NCI-H526 treated with DMSO at 0.1 percent for 48 hours (cell line): ENCODE measurements at places on chromosomes 1 and 21.

GRCh38 chr1:101769520-101769919 lies 227.2 kb downstream of the OLFM3 start:
- DNase-seq: no peak

DNA sequence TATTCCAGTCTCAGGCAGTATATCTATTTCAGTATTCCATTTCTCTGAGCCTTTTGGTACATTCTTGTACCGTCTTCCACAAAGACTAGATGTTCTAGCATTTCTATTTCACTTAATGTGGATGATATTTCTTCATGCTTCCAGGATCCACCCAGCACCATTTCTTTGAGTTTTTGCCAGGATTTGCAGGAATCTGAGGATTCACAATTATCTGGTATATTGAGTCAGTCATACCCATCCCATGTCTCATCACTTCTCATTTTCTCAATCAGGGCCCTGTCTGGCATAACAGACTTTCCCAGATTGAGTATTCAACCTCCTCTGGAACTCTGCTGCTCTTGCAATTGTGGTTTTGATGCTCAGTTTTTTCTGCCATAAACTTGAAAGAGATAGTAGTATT lies 20.9 kb upstream of the COL11A1 start:
- no peak for DNase-seq

GRCh38 chr1:111280267-111280666 lies 10.4 kb upstream of the CHIA start:
- DNase-seq: no peak

DNA sequence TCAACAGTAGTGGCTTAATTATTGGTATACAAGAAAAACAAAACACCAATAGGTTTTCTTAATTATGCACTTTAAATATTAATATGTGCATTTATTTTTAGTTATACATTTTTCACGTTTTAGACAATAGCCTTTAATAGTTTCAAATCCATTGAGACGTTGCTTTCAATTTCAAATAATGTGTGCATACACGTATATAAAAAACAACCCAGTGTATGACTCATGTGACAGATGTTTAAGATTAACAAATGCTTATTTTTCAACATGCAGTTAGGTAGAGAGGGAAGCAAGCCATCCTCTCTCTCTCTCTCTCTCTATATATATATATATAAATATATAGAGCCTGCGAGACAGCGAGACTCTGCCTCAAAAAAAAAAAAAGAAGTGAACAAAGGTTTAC lies 24.3 kb downstream of the EYA3 start:
- DNase-seq: no peak

- no peak for DNase-seq
These were observed 407.1 kb downstream of the LMO4 start for GRCh38 chr1:87735750-87736149.

DNA sequence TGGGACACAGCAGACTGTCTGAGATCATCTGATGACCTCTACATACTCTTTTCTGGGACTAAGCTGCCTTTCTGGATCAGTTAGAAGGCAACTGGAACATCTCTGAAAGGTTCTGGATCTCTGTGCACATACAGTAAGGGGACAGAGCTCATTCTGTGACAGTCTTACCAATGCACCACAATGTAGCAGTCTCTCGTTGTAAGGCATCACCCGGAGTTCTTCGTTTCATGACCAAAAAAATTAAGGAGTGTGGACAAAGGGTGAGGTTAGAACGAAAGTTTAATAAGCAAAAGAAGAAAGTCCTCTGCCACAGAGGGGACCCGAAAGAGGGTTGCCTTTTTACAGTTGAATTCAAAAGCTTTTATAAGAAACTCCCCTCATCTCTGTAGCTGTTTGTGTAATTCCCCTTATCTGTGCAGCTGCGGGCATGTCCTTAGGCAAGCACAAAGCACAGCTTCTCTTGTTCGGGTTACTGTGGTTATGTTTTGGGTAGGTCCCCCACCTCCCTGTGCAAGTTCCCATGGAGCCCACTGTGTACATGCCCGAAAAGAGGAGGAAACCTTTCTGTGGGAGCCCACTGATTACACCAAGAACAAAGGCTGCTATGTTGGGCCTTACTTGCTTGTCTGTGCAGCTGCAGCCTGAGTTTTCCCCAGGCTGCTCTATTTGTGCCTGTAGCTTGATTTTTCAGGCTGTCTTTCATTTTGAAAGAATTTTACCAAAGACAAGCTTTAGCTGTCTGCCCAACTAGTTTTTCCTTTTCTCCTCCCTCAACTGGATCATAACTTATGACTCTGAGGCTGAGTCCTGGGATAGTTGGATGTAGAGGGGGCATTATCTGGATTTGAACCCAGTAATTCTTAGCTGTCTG lies 53.1 kb upstream of the CACNA1E start:
- no peak for DNase-seq

- DNase-seq: peak; percentile 85
These were observed 1.6 kb downstream of the ERVH48-1 start for GRCh38 chr21:42923553-42924432.

- DNase-seq: no peak
These were observed 57.2 kb downstream of the CAPN9 start for GRCh38 chr1:230804396-230804795.

GRCh38 chr1:110051262-110051648 lies 16.8 kb downstream of the STRIP1 start:
- DNase-seq: no peak

DNA sequence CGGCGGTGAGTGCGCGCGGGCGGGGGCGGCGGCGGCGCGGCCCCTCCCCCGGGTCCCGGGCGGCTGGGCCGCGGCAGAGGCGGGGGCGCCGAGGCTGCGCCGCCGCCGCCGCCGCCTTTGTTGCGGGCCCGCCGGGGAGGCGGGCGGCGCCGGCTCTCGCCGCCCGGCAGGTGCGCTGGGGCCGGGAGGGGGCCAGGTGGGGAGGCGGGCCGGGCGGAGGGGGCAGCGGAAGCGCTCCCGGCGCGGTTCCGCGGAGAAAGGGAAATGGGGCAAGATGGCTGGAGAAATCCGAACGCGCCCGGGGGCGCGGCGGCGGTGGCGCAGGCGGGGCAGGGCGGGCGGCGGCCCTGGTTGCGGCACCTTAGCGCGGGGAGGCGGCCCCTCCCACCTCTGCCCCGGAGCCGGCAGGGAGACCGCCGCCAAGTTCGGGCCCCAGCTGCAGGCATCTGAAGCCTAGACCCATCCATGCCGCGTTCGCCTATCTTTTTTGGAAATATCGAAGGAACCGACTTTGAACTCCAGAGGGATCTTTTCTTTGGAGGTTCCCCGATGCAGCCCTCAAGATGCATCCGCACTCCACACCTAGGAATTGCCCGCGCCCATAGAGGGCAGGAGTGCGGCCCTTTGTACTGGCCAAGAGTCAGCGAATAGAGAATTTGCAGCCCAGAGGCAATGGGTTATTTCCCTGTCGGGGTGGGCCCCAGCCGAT lies 479 bp downstream of the POGK start:
- DNase-seq: peak; percentile 80

DNA sequence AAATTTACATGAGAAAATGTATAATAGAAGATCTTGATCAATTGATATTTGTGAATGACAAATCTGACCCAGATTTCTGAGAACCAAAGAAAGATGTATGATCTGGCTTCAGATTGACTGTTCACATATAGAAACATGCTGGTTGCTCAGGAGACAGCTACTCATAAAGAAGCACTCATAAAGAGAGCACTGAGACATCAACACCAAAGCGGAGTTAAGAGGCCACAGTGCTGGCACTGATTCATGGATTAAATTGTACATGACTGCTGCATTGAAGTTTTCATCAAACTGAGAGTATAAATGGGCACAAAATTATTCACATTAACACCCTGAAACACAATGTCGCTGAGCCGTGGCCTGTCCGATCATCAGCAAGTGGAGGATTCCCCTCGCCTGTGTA lies 46.2 kb downstream of the SH3GLB1 start:
- DNase-seq: no peak

DNA sequence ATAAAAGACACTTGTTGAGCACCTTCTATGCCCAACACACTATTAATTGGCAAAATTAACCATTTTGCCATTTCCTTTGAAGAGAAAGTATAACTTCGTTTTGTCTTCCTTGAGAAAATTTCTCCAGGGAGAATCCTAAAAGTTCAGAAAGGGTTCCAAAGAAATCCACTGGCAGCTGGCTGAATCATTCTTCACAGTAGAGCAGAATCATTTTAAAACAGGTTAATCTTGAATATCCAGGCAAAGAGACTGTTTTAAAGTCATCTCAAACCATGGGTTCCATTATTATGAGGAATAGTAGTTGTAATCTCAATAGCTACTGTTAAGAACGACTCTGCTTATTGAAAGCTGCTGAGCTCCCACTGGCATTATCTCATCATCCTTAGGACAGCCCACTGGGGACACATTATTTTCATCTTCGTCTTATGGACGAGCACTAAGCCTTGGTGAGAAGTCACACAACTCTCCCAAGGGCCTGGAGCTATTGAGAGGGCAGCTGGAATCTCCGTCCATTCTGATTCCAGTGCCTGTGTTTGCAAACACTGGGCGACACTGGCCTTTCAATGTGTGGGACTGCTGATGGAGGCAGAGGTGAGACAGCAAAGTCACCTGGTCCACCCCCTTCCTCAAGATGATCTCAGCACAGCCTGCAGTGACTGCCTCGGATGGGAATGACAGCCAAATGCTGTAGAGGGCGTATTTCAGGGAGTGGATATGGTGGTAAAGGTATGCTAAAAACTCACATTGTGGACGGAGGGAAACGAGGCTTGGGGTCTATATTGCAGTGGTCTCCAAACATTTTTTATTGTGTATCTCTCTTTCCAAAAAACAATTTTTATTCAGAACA lies 15.3 kb upstream of the PGBD5 start:
- no peak for DNase-seq

DNA sequence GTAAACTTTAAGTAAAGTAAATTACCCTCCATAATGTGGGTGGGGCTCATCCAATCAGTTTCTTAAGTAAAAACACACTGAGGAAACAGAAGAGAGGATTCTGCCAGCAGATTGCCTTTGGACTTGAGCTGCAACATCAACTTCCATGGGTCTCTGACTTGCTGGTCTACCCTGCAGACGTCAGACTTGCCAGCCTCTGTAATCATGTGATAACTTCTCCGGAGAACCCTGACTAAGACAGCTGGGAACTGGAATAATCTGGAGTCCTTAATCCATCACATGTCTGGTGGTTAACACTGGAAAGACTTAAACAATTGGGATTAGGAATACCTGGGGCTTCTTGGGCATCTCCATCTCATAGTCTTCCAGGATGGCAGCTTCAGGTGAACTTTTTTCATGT lies 13.2 kb upstream of the CEP350 start:
- DNase-seq: no peak

- no peak for DNase-seq
These were observed at the start of gene OR10K2 for GRCh38 chr1:158426137-158426536. TSS of gene OR10K2 (minus strand) at chr1:158426237. CDS start at chr1:158420866, 5,371 bp downstream.

DNA sequence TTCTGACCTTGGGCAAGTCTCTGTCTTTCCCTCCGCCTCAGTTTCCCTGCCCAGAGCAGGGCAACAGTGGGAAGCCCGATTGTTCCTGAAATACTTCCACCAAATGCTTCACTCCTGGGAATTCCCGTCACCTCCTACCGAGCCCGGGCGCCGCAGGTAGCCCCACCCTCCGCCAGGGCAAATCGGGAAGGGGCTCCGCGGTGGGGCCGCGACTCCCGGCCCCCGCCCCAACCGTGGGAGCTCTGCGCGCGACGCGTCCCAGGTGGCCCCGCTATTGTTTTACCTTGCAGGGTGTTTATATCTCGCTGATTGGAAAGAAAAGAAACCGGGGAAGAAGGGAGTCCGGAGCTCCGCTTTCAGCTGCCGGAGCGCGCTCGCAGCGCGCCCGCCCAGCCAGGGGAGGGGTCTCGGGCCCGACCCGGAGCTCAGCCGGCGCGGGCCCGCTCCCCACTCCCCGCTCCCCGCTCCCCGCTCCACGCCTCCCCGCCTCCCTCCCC lies 407 bp downstream of the IGSF3 start:
- DNase-seq: peak; percentile 53

DNA sequence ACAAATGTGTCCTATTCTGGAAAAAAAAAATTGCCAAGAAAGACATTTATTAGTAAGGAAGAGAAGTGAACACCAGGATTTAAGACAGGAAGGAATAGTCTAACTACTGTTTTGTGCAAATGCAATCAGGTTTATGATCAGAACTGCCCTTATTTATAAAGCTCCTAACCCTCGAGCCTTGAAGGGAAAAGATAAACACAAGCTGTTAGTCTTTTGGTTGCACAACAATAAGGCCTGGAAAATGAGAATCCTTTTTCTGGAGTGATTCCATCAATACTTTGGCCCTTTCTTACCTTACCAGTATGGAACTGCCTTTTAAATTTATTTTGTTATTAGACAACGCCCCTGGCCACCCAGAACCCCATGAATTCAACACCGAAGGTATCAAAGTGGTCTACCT lies 52.9 kb downstream of the SNRPE start:
- DNase-seq: no peak

DNA sequence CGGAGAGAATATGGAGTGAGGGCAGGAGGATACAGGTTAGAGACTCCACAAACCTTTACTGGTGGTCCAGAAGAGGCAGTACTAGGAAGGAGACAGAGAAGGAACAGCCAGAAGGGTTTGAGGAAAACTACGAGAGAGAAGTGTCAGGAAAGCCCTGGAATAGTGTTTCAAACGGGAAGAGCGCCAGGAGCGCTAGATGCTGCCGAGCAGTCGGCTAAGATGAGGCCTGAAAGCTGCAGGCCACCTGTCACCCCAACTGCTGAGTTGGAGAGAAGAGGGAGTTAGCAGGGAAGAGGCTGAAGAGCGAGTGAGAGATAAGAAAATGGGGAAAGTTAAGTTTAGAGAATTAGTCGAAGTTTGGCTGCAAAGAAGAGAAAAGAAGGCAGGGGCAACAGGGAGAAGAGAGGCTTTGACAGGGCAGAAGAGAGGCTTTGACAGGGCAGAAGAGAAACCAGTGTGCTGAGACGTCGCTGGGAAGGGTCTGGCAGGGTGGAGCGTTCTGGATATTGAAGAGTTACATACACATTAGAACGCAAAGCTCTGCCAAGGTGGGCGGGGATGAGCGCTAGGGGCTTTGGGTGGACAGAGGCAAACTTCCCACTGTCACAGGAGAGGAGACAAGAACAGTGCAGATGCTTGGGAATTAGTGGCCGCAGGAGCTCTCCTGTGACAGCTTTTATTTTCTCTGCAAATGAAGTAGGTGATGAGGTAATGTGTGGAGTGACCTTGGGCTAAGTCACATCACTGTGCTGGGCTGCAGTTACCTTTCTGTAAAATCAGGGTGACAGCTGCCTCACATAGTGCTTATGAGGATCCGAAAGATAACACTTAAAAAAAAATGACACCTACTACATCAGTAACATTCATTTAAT lies 31.2 kb downstream of the PCSK9 start:
- no peak for DNase-seq

DNA sequence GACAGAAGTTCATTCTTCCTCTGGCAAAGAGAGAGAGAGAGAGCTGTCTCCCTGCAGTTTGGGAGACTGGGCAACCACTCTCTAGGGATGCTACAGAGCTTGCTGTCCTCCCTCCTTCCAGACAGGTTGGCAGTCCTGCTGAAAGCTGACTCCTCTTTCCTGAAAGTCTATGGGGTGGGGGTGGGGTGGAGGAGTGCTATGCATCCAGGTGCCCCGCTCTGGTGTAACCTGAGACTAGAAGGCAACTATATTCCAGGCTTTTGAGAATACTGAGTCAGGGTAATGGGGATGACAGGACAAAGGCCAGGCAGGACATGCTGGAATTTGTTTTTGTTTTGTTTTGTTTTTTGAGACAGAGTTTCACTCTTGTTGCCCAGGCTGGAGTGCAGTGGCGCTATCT lies 55.4 kb downstream of the OPTC start:
- DNase-seq: peak; percentile 19
